ENCODE measurements at places on chromosomes 3 and 15.
A peak's percentile ranks its signal among the peaks of the same experiment; 100 is the strongest.

DNA sequence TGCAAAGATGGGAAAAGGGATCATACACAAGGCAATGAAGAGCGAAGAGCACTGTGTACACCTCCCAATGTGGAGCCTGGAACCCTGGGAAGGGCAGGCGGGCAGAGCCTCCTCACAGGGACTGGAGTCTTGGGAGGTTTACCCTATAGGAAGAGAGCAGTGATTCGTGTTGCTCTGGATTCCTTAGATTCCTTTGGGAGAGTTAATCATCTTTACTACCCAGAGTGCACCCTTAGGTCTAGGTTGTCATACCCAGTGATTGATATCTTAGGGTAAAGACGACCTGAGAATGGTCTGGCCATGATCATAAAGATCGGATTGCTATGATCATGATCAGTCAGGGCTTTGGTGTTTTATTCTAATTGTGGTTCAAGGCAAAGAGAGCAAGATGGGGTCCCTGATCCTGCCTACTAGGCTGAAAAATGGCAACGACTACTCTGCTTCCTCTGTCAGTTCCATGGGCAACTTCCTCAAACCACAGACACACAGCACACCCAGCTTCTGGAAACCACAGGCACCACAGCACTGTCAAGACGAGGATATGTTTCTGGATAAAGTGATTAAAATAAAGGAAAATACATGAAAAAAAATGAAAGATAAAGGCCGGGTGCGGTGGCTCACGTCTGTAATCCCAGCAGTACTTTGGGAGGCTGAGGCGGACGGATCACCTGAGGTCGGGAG lies 20.4 kb upstream of the MAP6D1 start:
- no peak for DNase-seq

DNA sequence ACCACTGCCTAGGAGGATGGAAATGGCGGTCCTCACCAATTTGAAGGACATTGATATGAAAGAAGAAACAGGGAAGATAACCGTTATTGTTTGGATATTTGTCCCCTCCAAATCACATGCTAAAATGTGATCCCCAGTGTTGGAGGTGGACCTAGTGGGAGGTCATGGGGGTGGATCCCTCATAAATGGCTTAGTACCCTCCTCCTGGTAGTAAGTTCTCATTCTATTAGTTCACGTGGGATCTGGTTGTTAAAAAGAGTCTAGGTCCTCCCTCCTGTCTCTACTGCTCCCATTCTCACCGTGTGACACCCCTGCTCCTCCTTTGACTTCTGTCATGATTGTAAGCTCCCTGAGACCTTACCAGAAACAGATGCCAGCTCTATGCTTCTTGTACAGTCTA lies 30.5 kb downstream of the TLNRD1 start:
- DNase-seq = no peak

- DNase-seq = no peak
These were observed 626.2 kb downstream of the IGSF11 start for GRCh38 chr3:118408431-118408830.

DNA sequence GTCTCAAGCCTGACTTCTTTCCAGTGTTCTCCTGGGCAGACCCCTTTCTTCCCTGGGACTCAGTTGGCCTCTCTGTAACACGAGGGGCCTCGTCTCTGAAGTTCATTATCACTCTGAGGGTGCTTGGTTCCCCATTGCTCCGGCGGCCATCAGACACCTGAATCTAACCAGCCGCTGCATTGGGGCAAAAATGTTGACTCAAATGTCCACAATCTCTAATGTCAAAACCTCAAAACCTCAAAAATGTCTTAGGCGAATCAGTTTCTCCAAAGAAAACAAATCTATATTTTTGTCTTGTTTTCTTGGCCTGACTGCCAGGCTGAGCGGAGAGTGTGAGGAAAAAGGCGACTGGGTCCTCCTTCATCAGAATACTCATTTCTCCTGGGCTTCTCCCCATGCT lies 220.7 kb downstream of the VPS13C start:
- no peak for DNase-seq

DNA sequence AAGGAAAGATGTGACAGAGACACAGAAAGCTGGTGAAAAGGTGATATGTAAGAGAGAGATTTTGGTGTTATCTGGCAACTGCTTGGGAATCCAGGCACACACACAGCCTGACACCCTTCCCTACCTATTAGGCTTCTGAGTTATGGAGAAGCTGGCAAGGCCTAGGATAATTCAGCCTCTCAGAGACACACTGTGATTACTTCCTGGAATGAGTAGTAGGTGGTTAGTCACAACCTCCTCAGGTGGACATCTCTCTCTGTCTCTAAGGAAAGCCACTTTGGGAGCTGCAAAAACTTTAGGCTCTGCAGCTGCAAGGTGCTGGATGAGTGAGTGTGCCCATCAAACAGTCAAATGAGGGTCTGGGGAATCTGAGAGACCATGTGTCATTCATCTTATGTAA lies 201.9 kb downstream of the PDCD6IP start:
- no peak for DNase-seq

GRCh38 chr3:24264748-24265158 lies 229.9 kb downstream of the THRB start:
- DNase-seq = peak; percentile 12

DNA sequence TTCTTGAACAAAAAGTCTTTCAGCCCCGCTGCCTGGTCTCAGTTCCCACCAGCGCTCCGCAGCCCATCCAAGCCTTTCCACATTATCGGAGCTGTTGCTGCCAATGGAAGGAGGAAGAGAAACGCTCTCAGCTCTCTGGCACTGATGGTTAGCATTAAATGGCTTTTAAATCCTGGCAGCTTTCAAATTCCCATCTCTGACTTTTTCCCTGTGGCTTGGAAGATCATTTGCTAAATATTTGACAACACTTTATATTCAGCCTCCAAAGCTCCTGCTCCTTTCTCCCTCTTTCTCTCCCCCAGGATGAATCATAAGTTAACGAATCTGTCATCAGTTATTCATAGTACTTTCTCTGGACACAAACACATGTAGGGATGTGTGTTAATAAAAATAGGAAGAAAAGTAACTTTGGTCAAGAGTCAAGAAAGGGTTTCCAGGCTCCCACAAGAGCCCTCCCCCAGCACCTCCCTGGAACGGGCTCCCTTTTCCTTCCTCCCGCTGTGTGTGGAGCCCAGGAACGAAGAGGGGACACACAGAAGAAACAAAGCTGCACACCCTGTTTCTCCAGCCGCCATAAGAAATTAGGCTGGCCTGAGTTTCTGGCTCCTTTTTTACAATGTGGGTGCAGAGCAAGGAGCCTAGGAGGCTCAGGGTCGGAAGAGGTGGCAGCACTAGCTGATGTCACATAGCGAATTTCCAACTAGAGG lies 47.6 kb upstream of the TSEN2 start:
- DNase-seq = no peak

DNA sequence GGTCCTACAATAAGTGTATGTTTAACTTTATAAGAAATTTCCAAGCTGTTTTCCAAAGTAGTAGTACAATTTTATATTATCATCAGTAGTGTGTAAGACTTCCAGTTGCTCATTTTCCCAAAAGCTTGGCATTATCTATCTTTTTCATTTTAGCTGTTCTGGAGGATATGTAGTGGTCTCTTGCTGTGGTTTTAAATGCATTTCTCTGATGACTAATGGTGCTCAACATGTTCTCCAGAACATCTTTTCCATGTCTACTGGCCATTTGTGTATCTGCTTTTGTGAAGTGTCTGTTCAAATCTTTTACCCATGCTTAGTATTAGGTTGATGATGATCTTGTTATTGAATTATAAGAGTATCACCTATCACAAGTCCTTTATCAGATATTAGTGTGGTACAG lies 13.3 kb downstream of the BCL2A1 start:
- DNase-seq = no peak

GRCh38 chr3:97138914-97139541 lies 324.6 kb downstream of the EPHA6 start:
- DNase-seq = no peak

DNA sequence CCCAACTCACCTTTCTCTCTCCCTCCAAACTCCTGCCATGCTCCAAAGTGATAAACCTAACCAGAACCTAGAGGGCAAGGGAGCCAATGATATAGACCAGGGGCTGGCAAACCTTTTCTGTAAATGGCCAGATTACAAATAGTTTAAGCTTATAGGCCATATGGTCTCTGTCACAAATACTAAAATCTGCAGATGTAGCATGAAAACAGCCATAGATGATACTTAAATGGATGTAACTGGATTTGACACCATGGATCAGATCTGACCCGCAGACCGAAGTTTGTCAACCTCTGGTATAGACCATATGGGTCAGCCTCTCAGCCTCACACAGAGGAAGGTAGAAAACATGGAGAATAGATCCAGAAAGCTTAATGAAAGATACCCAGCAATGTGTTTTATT lies 165.2 kb upstream of the STT3B start:
- DNase-seq = no peak

DNA sequence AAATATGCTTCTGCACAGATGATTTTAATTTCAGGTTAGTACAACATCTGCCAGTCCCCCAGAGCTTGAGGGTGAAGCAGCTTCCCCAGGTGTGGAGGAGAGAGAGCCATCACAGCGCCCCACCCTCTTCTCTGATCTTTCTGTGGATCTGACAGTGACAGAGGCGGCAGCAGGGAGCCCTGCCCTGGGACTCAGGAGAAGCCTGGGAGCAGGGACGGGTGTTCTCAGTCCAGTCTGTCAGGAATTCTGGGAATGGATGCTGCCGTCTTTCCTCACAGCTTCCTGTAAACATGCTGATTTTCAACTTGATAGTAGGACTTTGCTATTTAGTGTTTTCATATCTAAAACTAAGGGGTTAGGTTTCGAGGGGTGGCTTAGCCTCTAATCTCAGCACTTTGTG lies 11.4 kb upstream of the RAB8B start:
- no peak for DNase-seq

DNA sequence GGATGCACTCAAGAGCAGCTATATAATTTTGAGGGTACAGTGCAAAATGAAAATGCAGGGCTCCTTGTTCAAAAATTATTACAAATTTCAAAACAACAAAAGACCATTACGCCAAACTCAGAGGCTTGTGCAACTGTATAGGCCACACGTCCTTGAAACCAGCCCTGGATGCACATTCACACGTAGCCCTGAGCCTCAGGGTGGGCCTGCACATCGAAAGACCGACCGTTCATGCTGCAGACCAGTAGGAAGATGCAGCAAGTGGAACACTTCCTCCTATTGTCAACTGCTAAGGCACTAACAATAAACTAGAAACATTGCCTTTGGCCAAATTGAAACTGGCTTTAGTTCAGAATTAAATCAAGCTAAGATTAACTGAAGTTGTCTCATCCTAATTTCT lies 174.7 kb downstream of the SHOX2 start:
- DNase-seq = no peak

DNA sequence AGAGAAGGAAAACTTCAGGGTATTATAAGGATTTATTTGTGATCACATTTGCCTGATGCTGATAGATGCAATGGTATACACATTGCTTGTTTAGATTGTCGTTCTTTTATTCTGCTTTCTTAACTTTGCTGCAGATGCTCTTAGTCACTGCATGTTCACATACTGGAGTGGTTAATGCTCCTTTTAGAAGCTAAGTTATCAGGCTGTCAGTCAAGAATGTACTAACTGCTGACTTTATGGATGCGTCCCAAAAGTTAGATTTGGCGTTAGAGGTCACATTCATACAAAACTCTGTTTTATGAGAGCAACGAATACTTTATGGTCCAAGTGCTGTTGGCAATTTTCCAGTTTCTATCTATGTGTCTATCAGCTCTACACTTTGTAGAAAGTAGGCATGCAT lies 160.7 kb downstream of the BBX start:
- DNase-seq = no peak

GRCh38 chr15:33813891-33814290 lies 154.4 kb upstream of the CHRM5 start:
- DNase-seq = no peak

DNA sequence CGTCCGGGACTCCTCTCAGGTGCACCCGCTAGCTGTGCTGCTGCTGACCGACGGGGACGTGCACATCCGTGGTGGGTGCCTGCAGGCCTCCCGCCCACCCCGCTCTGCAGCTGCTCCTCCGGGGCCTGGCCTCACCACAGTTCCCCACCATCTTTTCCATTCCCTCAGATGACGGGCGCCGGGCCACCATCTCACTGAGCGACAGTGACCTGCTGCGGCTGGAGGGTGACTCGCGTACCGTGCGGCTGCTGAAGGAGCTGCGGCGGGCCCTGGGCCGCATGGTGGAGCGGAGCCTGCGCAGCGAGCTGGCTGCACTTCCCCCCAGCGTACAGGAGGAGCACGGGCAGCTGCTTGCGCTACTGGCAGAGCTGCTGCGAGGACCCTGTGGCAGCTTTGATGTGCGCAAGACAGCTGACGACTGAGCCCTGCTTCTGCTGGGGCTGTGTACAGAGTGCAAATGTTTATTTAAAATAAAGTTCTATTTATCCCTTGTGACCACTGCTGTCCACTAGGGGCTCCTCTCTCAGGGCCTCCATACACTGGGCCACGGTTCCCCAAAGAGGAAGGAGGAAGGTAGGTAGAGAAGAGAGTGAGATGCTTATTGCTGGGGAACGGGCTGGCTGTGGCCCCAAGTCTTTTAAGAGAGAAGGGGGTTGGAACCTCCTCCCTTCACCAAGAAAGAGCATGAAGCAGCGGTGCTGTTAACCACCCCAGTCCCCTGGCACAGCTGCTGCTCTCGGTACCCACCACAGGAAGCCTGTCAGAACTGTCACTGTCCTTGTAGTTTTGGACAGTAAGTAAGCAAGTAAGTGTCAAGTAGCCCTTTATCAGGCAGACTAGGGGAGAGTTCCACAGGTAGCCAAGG lies 47.0 kb downstream of the DHX30 start:
- no peak for DNase-seq

GRCh38 chr3:41219424-41219823 lies 20.1 kb downstream of the CTNNB1 start:
- DNase-seq = no peak

GRCh38 chr3:152377184-152377570 lies 108.4 kb downstream of the MBNL1 start:
- DNase-seq = no peak

- DNase-seq = no peak
These were observed 37.7 kb upstream of the GK5 start for GRCh38 chr3:142263112-142263511.

DNA sequence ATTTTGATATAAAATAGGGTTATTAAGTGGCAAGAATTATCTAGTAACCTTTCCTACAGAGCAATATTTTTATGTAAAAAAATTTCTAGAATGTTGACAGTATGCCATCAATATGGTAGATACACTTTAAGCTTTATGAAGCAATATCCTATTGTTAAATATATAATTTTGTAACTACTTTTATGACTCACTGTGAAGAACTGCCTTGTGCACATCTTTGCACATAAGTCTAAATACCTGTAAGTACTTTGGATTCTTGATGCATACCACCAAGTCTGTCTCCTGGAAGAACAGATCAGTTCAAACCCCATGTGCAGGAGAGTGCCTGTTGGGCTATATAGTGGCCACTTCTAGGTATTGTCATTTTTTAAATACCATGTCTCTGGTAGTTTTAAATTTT lies 205.7 kb upstream of the EIF1B start:
- DNase-seq = no peak

DNA sequence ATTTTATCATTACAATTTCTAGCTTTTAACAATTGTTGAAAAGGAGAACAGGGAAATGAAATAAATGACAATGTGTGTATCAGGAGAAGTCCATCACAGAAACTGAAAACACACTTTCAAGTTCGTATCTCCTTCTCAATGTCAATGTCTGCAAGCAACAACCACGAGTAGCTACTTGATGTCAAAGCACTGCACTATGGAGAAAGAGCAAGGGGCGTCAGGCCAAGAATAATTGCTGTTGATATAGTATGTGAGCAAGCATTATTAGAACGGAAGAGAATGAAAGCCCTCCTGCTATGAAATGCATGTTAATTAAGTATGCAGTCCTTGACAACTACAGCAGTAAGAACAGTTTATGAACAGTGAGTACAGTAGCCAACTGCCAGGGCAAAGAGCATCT lies 1250.1 kb downstream of the ZPLD1 start:
- no peak for DNase-seq
